SK-N-DZ (cell line): ENCODE measurements at places on chromosomes 4 and X.

DNA sequence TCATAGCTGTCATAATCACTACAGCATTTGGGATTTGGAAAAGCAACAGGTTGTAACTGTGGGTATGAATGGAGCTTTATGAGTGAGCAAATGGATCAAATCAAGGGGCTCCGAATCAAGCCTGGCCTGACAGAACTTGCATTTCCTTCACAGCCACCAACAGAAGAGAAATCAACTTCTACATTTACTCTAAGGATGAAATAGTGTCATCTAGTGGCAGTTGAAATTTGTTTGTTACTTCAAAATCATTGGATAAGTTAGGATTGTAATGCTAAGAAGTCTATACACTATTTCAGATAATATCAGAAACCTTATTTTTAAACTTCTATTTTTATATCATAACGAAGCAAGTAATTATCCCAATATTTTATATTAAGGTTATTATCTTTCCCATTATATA, 10.7 kb upstream of the WDR17 start:
- DNase-seq = no peak

DNA sequence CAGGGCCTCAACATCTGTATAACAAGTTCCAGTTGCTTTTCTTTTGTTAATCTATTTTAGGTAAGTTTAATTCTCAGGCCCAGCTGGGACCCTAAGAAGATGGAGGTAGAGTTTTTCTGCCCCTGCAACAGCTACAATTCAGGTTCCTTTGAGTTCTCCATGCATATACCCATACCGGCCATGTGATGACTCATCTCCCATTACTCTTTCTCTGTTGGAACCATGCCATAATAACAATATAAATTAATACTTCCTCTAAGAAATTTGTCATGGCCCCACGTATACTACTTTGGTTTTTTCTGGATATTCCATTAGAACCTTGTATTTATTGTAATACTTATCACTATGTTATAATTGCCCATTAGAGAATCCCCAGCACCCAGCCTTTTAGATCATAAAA, 1.3 kb upstream of the INTU start:
- DNase-seq = no peak

DNA sequence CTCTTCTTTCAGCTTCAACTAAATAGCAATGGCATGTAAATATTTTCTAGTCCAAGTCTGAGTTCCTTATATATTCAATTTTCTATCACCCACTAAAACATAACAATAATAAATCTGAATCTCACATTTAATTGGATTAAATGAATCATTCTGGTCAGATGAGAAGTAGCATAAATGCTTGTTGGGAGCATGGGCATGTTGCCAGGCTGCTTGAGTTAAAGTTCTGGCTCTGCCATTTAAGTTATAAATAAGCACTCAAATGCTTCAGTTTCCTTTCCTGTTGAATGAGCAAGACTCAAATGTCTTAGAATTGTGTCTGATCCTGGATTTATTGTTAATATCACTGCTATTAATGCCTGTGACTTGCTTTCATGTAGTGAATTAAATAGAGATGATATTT, 496.3 kb downstream of the STPG2 start:
- no peak for DNase-seq

DNA sequence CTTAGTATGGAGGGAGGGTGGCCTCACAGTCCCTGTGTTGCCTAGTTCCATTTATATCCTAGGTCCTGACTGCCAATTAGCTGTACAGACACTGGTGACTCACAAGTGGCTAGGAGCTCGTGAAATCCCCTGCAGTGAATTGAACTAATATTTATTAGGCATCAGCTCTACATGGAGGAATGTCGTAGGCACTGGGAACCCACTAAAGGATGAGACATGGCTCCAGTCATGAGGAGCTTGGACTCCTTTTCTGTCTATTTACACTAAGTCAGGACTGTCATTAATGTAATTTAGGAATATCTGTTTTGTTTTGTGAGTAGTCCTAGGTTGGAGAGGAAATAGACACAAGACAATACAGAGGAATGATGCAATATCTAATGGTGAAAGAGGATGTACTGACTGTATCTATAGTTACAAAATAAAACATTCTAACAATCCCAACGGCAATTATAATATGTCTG, 67.7 kb downstream of the MID1IP1 start:
- DNase-seq = no peak

- DNase-seq = no peak
Measured at GRCh38 chr4:102586002-102586643, 85.0 kb downstream of the NFKB1 start.

GRCh38 chr4:185811509-185812364, at the start of gene SORBS2:
SORBS2 (minus strand) TSS chr4:185812194; CDS start chr4:185690571, 121,623 bp downstream.
- DNase-seq = peak; percentile 42

DNA sequence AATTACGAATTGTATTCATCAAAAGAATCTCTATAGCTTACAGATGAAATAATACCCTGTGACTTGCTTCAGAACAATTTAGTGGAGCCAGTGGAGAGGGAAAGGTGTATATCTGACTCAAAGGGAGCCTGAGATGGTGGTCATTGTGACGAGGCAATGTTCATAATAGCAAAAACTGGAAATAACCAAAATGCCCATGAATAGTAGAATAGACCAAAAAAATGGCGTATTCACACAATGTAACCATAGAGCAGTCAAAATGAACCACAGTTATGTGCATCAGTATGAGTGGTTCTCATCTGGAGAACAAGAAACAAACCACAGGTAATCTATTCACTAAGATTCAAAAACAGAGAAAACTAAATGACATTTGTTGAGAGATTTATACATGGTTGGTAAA, 125.3 kb upstream of the CLNK start:
- DNase-seq = no peak

DNA sequence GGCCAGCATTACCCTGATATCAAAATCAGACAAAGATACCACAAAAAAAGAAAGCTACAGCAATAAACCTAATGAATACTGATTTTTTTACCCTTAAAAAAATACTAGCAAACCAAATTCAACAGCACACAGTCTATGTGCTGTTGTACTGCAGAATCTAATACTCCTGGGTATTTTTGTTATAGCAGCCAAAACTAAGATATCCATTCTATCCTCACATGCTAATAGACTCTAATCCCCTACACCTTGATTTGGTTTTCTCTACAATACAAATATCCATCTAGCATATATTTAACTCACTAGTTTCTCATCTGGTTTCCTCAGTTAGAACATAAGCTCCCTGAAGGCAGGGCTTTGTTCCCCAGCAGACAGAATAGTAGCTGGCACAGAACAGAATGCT, 12.4 kb downstream of the CLOCK start:
- DNase-seq = no peak

- DNase-seq = no peak
Measured at GRCh38 chr4:175460414-175460813, 351.6 kb downstream of the GPM6A start.

- no peak for DNase-seq
Measured at GRCh38 chr4:2297606-2298531, 36.0 kb upstream of the MXD4 start.

DNA sequence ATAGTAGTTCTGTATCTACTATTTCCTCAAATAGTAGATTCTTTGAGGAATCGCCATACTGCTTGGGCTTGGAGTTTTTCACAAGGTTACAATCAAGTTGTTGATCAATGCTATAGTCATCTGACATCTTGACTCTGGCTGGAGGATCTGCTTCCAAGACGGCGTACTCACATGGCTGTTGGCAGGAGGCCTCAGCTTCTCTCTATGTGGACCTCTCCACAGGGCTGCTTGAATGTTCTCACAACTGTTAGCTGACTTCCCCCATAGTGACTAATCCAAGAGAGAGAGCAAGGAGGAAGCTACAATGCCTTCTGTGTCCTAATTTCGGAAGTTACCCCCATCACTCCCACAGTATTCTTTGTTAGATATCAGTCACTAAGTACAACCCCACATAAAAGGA, 10.3 kb downstream of the EGFL6 start:
- DNase-seq = no peak

- no peak for DNase-seq
Measured at GRCh38 chr4:5821665-5822358, 71.1 kb downstream of the CRMP1 start.

GRCh38 chr4:6563935-6564645, 10.9 kb upstream of the MAN2B2 start:
- DNase-seq = no peak

- no peak for DNase-seq
Measured at GRCh38 chr4:7389719-7390118, 45.0 kb downstream of the PSAPL1 start.

- no peak for DNase-seq
Measured at GRCh38 chr4:154611833-154612232, 623 bp downstream of the FGG start.
